ENCODE measurements at places on chromosomes 5 and 9.

DNA sequence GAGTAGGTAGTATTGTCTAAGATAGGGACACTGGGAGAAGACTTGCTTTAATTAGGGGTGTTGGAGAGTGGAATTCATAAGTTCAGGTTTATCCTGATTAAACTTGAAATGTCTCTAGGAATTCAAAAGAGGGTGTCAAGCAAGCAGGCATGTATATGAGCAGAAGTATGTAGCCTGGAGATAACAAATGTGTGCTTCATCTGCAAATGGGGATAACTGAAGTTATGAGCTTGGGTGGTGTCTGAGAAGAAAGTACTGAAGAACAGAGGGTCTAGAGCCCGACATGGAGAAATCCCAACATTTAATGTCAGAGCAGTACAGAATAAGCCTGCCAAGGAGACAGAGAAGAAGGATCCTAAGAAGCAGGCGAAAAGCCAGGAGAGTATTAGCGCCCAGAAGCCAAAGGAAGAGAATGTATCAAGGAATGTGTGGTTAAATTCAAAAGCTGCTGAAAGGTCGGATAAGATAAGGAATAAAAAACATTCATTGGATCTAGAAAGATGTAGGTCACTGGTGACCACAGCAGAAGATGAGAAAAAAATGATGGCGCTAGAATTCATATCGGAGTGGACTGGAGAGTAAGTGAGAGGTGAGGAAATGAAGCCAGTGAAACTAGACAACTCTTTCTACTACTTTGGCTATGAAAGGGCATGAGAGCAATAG is 401.5 kb upstream of the PIK3R1 start:
- no peak for DNase-seq

DNA sequence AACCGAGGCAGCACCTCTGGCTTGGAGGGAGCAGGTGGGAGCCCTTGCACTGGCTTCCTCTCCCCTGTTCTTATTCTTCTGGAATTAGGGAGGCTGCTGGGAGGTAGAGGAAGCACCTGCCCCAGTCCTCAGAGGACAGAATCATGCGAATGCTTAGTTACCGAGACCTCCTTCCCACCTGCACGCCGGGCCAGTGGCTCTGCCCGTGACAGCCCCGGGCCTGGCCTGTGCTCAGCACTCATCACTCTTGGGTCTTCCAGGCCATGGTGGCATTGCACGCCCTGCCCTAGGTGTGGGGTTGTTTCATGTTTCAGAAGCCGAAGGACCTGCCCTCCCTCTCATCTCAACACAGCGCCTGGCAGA is 45.3 kb upstream of the NKD2 start:
- DNase-seq, result no peak

- DNase-seq, result no peak
These were observed 902.4 kb downstream of the NR2F1-AS1 start for GRCh38 chr5:92678640-92679039.

DNA sequence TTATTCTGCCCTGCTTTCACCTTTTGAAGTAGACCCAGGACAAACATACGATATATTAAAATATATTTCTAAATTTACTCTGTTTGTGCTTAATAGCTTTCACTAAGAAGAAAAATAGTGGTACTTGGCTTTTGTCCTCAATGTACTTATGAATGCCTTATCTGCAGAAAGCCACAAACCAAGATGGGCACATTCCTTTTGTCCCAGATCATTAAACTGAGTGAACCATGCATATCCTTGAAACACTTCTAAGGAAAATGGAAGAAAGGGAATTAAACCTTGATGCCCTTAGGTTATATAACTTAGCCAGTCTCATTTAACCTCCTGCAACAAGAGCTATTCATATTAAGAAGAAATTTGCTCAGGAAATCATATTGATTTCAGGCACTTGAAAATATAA is 553.8 kb upstream of the CDH9 start:
- no peak for DNase-seq

DNA sequence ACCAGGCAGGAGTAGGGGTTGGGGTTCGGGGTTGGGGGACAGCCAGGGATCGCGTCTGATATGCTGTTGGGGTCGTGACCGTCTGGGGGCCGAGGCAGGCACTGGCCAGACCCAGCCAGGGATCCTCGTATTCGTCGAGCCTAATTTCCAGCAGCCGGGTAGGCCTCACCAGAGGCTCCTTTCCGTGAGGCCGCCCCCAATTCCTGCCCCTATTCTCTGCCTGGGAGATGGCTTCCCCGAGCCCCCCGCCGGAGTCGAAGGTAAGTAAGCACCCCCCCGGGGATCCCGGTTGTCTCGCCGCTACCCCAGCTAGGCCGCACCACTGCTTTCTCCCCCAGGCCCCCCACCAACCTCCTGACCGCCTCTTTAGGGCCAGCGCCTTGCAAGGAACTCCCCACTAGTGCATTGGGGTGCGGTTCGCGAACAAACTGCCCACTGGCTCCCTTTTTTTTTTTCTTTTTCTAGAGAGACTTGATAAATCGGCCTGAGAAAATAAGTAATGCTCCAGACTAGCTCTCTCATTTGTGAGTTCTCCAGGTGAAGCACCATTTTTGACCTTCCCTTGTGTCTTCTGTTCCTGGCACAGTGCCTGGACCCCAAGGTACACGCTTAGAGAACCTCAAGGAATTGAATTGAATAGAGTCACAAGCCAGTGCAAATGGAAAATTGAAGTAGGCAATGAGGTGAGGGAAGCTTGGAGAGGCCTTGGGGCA is 435 bp downstream of the ZNF189 start:
- DNase-seq, result no peak

GRCh38 chr9:32524892-32525708 is 896 bp downstream of the RIGI start:
- no peak for DNase-seq

DNA sequence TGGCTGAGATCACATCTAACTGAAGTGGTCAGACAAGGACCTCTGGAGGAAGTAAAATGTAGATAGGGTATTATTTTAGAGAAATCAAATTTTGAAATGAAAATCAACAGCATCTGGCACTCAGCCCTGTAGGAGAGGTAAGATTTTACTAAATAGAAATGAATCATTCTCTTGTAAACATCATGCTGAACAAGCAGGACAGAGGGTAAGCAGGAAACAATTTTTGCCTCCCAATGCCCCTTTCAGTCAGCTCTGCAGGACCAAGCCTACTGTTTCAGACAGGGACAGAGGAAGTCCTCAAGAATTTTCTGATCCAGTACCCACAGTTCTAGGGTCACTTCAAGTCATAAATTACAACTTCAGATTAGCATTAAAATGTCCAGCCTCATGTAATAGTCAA is 190.1 kb downstream of the ESM1 start:
- DNase-seq, result no peak

DNA sequence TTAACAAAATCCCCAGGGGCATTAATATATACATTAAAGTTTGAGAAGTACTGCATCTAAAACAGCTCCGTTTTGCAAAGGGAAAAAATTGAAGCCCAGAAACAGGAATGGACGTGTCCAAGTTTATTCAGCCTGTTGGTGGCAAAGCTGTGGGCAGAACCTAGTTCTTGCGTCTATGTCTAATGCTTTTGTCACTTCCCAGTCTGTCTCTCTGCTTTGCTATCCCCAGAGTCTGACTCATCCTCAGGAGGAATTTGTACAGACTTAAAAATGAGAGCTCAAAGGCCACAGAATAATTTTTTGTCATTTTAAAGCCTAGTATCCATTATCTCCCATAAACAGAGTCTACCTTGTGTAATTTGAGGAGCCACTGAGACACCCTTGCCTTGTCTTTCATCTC is 330.9 kb upstream of the GRIA1 start:
- no peak for DNase-seq

DNA sequence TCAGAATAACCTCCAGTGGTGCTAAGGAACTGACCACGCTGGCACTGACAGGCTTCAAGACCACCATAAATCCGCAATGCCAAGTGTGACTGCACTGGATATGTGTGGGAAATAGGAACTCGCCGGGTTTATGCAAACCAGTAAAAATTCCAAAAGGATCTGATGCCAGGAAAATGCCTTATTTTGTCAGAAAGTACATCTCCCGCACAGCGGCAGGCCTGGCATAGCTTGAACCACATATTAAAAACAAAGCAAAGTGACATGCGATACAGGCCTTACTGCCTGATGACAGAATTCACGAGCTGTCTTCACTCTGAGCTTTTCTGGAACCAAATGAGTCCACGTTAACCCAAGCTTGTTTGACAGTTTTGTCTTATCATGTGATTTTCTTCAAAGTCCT is 139.6 kb downstream of the GLIS3 start:
- DNase-seq, result no peak

DNA sequence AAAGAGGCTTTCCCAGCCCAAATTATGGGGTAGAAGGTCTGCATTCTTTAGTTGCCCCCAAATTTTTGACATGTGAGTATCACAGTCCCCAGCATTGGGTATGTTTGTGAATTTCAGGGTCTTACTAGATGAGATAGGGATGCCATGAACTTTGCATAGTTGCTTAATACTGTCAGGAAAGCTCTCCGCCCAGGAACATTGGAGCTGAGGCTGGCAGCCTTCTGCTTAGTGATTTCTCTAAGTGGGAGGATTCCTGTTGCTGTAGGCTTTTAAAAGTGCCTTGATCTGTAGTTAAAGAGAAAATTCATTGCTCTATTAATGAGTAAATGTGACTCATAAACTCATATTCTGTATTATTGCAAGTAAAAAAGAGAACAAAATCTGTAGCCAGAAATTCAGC is 206.9 kb downstream of the CAVIN4 start:
- DNase-seq, result no peak

DNA sequence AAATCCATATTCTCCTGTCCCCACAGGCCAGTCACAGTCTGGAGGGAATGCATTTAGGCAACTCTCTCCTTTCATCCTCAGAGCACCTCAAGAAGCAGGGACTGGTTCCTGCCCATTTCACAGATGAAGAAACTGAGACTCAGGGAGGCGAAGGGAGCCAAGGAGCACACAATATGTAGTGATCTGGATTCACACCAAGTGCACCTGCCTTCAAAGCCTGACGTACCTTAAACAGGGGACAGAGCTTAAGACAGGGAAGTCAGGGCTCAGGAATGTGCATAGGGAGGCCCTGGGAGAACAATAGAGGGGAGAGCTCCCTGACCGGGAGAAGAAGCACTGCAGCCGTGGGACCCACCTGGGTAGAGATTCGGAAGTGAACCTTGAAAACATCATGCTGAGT is 83.0 kb downstream of the GABBR2 start:
- no peak for DNase-seq

GRCh38 chr5:172186114-172186695 is 1.8 kb downstream of the STK10 start:
- DNase-seq, result no peak

DNA sequence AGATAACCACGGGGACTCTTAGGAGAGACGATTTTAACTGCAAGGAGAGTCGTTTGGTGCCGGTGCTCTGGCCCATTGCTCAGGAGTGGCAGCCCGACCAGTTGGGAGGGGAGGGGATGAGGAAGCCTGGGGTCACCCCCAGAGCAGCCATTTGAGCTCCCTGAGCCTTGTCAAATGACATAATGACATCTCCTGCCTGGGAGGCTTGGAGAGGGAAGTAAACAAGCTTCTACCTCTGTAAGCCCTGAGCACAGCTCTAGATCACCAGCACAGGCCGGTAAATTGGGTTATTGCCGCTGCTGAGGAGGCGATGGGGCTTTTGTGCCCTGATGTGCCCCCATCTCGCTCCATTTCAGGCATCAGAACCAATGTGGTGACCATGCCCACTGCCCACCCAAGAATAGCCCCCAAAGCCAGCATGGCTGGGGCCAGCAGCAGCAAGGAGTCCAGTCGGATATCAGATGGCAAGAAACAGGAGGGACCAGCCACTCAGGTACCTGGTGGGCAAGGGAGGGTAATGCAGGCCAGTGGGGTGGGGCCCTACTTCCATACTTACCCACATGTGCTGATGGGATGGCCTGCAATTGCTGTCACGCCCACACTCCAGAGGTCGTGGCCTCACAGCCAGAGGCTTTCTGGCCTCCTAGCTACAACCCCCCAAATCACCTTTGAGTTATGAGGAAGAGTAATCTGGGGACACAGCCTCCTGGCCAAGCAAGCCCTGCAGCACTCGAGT is 23.0 kb downstream of the CD74 start:
- no peak for DNase-seq

- no peak for DNase-seq
These were observed 46.1 kb upstream of the MAMDC2 start for GRCh38 chr9:69997524-69997923.

- DNase-seq, result no peak
These were observed 10.9 kb downstream of the SEC24A start for GRCh38 chr5:134659456-134659855.

GRCh38 chr5:43270645-43271044 is 42.6 kb downstream of the HMGCS1 start:
- no peak for DNase-seq

DNA sequence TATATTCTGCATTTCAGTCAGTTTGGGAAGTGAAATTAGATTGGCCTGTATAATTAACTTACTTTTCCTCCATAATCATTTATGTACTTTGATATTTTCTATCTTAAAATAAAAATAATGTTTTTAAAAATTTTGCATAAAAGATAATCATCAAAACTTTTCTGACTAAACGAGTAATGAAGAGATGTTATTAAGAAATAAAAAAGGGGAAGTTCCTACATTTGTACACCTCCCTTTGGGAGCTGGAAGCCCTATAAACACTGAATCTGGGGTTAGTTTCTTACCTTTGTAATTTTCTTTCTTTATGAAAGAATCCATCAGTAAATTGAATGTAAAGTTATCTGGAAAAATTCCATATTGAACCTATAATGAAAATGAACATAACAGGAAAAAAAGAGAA is 86.2 kb downstream of the MRPS27 start:
- no peak for DNase-seq

GRCh38 chr9:92377876-92378275 is 26.5 kb downstream of the OGN start:
- no peak for DNase-seq

DNA sequence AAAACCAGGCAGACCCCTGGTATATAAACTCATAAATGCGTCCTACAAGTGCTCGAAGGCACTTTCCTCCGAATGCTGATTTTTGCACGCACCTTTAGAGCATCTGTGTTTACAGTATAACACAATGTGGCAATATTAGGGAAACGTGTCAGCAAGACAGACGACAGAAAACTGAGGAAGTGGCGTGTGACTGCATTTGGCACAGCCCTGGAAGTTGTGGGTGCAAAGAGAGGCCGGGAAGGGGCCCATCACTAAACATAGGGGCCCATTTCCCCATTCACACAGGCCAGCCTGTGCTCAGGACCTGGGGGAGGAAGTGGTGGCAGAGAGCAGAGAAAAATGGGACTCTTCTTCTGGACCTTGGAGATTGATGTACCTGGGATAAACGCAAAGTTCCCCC is 48.2 kb downstream of the RASGEF1C start:
- no peak for DNase-seq

DNA sequence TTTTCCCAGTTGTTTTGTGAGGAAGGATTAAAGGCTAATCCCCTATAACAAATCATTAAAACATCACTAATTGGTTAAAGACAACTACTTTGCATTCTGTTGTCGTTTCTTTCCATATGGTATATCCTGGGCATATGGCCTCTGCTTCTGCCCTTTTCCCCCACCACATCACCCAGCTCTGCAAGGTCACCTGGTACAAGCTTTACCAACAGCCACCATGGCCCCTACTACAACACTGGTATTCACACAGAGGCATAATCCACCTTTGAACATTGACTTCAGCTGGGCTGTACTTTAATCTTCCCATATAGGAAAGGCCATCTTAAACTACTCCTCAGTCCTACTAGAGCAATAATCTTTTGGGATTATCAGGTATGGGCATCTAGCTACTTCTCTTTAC is 866.1 kb downstream of the TLE4 start:
- no peak for DNase-seq
